ENCODE measurements at places on chromosomes 12 and 14.

DNA sequence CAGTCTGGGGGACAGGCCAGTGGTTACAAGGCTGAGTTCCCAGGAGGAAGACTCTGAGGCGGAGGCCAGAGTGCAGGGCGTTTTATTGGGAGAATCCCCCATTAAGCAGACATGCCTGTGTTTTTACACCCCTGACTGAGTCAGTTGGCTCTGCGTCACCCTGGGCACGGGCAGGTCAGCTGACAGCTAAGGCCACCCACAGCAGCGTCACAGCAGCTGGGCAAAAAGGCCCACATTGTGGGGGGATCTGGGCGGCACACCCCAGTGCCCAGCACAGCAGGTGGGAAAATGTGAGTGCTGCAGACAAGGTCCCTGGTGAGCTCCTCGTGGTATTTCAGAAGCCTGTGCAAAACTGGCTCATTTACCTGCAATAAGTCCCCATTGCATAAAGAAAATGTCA lies 184.7 kb downstream of the AACS start:
- DNase-seq = no peak

GRCh38 chr14:64115401-64115800 lies 178.8 kb downstream of the ESR2 start:
- DNase-seq = no peak

- no peak for DNase-seq
Measured at GRCh38 chr12:22048351-22049041, 2.5 kb downstream of the CMAS start.

DNA sequence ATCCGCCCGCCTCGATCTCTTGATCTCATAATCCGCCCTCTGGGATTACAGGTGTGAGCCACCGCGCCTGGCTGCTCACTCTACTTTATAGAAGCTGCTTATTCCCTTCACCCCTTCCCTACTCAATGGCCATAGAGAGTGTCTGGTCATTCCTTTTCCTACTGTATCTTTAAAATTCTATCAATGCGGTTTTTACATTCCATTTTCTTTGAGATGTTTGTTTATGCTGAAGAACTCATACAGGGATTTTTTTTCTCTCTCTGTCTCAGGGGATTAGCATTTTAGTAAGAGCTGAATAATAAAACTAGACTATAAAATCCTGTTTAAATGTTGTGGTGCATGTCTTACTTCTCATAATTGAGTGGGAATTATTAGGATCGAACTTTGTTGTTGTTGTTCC lies 218.6 kb upstream of the FOXN3 start:
- DNase-seq = no peak

DNA sequence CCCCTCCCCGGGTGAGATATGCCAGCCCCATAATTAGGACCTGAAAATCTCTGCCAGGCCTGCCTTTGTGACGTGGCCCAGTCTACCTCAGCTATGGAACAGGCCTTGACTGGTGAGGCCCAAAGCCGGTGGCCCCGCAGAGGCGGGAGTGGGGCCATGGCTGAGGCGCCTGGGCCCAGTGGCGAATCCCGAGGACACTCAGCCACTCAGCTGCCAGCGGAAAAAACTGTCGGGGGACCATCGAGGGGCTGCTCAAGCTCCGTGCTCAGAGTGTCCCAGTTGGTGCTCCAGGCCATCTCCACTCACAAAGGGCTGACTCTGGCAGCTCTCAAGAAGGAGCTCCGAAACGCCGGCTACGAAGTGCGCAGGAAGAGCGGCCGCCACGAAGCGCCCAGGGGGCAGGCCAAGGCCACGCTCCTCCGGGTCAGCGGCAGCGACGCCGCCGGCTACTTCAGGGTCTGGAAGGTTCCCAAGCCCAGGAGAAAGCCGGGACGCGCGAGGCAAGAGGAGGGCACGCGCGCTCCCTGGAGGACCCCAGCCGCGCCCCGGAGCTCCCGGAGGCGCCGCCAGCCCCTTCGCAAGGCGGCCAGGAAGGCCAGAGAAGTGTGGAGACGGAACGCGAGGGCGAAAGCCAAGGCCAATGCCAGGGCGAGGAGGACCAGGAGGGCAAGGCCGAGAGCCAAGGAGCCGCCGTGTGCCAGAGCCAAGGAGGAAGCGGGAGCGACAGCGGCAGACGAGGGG lies 21.4 kb downstream of the ZNF641 start:
- no peak for DNase-seq

DNA sequence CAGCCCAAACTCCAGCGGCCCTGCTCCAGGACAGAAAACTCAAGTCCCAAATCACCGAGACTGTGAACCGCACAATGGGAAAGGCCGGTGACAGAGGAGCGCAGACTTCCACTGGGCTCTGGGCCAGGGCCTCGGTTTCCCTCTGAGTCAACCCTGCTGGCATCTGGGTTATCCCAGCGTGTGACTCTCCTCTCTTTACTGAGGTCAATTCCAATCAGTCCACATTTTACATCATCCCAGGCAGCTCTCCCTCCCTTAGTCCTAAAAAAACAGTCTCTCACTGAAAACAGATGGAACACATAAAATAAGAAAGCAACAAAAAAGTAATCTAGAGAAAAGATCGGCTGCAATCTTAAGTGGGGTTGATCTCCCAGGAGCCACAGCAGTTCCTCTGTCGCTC lies 36.9 kb downstream of the ITPK1 start:
- DNase-seq = no peak

GRCh38 chr14:26255213-26255612 lies 342.6 kb downstream of the NOVA1 start:
- DNase-seq = no peak

GRCh38 chr12:55979069-55979468 lies 5.2 kb downstream of the RAB5B start:
- no peak for DNase-seq

GRCh38 chr12:69932676-69933552 lies 107.9 kb downstream of the MYRFL start:
- no peak for DNase-seq

DNA sequence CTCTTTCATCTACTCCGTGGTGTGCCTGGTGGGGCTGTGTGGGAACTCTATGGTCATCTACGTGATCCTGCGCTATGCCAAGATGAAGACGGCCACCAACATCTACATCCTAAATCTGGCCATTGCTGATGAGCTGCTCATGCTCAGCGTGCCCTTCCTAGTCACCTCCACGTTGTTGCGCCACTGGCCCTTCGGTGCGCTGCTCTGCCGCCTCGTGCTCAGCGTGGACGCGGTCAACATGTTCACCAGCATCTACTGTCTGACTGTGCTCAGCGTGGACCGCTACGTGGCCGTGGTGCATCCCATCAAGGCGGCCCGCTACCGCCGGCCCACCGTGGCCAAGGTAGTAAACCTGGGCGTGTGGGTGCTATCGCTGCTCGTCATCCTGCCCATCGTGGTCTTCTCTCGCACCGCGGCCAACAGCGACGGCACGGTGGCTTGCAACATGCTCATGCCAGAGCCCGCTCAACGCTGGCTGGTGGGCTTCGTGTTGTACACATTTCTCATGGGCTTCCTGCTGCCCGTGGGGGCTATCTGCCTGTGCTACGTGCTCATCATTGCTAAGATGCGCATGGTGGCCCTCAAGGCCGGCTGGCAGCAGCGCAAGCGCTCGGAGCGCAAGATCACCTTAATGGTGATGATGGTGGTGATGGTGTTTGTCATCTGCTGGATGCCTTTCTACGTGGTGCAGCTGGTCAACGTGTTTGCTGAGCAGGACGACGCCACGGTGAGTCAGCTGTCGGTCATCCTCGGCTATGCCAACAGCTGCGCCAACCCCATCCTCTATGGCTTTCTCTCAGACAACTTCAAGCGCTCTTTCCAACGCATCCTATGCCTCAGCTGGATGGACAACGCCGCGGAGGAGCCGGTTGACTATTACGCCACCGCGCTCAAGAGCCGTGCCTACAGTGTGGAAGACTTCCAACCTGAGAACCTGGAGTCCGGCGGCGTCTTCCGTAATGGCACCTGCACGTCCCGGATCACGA lies 2.2 kb downstream of the SSTR1 start:
- no peak for DNase-seq

DNA sequence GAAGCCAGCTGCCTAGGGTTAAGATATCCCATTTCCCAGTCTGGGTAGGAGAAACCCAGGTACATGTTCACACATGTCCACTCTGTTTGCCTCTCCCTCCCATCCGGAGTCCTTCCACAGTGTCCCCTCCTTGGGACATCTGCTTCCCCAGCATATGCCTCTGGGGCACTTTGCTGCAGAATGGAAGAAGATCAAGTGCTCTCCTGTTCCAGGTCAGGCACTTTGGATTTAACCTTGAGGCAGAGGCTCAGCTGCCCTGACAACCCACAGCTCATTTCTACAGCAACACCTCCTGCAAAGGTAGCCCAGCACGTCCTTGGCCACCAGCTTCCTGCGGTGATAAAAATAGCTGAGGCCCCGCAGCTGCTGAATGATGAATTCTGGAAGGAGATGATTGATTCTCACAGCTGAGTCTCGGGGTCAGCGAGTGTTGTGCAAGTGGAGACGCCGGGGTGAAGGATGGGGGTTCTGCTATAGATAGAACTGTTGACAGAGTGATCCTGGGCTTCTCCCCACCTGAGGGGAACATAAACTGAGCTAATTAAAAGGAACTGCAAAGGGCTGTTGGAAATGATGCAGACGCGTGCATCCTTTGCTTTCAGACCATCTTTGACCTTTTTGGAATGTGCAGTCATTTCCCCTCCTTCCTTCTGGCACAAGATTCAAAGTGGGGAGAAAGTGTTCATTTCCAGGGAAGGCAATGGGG lies 145.0 kb downstream of the SLC38A6 start:
- DNase-seq = no peak

- no peak for DNase-seq
Measured at GRCh38 chr12:32331133-32331532, 68.2 kb upstream of the FGD4 start.

DNA sequence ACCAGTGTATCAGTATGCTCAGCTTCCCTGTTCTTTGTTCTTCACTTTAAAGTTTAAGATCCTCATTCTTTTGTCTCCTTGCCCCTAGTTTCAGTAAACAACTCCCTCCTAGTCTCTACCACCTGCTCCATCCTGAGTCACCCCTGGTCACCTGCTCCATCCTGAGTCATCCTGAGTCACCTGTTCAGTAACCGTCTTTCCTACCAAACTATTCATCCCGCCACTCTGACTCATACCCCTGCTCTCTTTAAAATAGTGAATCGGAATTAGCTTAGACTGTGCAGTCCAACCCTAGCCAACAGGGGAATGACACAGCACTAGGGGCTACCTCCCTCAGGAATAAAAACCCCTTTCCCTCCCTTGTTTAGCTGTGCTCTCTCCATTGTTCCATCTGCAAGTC lies 888.1 kb upstream of the MDGA2 start:
- no peak for DNase-seq

DNA sequence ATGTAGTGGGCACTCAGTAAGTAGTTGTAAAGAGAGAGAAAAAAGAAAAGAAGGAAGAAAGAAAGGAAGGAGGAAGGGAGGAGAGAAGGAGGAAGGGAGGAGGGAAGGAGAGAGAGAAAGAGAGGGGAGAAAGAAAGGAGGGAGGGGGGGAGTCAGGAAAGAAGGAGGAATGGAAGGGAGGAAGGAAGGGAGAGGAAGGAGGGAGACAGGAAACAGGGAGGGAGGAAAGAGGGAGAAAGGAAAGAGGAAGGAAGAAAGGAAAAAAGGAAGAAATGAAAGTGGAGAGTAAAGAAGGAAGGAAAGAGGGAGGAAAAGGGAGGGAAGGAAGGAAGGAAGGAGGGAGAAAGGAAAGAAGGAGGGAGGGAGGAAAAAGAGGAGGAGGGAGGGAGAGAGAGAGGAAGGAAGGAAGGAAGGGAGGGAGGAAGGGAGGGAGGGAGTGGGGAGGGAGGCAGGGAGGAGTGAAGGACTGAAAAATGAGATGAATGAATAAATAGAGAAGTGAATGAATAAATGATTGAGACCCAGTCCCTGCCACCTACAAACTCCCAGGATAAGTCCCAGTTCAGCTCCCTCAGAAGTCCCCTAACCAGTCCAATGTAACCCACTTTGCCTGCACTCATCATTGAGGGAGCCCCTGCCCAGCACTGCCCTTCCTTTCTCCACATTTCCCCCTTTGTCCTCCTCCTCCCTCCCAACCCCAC lies 739.0 kb upstream of the TBX3 start:
- DNase-seq = no peak

- no peak for DNase-seq
Measured at GRCh38 chr12:39294715-39295114, 148.2 kb downstream of the KIF21A start.

DNA sequence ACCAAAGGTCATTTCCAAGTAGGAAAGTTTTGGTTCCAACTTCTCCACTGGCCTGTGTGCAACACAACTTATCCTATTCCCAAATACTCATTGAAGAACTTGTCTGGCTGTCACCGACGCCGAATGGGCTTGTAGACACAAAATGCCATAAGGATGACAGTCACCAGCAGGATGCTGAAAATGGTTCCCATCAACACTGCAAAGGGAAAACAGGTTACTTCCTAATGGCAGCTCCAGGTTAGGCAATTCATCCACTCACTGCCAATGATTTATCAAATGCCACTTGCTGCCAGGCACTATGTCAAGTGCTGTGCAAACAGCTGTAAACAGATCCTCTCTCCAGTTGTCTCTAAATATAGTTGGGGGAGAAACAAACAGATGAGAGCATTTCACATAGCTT lies 6.1 kb downstream of the C12orf76 start:
- DNase-seq = no peak

DNA sequence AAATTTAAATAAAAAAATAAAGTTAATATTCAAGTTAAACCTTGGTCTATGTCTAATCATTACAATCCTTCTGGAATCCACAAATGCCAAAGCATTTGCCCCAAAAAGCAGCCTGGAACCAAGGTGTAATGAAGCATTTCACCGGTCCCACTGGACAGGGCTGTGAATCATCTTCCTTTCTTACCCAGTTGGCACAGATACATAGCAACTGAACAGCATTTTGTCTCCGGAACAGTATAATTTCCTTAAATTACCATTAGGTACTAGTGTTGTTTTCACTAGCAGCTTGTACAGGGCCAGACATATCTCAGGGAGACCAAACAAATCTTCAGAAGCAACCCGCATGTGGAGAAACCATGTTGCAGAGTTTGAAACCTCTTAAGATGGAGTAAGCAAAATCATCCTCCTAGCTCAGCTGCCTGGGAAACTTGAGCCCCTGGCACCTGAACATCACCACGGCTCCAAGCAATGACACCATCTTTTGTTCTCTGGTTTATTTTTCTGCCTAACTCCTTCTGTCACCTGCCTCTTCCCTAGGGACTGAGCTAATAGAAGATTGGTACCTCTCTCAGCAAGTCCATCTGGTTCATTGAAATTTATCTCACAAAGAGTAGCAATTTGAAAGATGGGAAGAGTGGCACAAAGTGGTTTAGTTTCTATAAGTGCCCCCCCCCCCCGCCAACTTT lies 17.9 kb upstream of the MDM1 start:
- DNase-seq = no peak
